OCI-LY7 (cell line): ENCODE measurements at places on chromosomes 6 and 20. TPM values are rescaled to one million over a fixed set of nuclear protein-coding genes. Genes with fewer than 3 reads are reported as not detected.

Gene TEAD3
- total RNA-seq = not detected in 2 replicates

Gene CCR6
- 0.10 TPM in 1 of 2 replicates, not detected in the other for total RNA-seq

Gene ANKEF1
- total RNA-seq = 4.7 and 6.4 TPM in 2 replicates

Gene RAB44
- not detected in 2 replicates for total RNA-seq

Gene ZNF311
- total RNA-seq = not detected in 2 replicates

Gene TBXT
- 4.2 and 5.3 TPM in 2 replicates for total RNA-seq

Gene CSNK2A1
- total RNA-seq = 164 and 174 TPM in 2 replicates

GRCh38 chr20:48619126-48620101, 208.4 kb downstream of the PREX1 start:
- no peak for DNase-seq

DNA sequence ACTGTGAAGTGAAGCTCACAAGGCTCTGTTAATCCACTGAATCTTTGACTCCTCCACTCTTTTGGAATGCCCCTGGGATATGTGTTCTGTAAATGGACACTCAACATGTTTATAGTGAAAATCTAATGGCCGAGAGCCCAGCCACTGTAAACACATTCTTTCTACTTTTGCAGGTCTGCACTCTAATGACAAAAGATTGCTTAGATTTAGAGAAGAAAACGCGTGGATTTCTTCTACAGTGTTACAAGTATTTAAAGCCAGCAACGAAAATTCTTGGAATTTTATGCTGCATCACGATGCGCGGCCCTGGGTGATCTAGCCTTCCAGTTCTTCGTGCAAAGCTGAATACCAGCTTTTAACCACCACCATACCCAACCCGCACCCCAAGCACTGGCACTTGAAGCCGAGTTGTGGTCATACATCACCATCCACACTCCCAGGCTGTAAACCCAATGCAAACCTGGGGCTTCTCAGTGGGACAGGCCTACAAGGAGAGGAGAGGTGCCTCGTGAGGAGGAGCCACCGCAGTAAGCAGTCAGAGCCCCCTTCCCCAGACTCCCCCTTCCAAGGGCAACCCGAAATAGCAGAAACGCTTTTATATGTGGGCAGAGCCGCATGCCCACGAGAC, 3.7 kb upstream of the FOXO3 start:
- DNase-seq = no peak

DNA sequence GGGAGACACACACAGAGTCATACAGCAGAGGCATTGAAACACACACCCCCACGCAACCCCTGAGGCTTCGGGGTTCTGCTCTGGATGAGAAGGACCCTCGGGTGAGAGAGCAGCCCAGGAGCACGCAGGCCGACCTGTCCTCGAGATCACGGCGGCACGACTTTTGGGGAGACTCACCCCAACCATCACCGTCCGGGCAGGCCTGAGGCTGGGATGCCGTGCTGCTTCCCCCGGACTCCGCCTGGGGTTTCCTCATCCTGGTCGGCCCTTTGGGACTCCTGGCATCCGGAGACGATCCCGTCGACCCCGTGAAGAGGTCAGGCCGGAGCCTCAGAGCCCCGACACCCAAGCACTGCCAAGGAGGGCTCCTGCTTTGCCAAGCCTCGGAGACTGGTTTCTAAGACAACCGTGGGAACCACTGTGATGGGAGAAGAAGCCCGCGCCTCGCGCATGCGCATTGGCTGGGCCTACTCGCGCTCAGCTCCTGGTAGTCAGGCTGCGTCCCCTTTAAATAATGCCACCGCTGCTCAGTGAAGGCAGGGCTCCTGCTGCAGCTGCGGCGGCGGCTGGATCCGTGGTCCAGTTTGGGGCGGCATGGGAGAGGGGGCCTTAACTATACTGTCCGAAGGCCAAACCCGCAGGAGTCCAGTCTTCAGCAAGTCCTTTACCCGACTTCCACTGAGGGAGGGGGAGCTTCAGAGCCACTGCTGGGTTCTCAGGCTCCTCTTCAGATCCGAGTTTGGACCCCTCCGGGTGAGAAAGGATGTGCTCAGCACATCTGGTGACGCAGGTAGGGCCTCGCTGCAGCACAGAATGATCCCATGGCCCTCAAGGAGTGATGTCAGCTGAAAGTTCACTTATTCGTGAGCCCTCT, 171.4 kb upstream of the ZNF337 start:
- no peak for DNase-seq

GRCh38 chr6:127341471-127342202, 1.8 kb downstream of the ECHDC1 start:
- peak; percentile 55 for DNase-seq

- no peak for DNase-seq
These were observed 132.9 kb downstream of the JPH2 start for GRCh38 chr20:44054118-44054517.

DNA sequence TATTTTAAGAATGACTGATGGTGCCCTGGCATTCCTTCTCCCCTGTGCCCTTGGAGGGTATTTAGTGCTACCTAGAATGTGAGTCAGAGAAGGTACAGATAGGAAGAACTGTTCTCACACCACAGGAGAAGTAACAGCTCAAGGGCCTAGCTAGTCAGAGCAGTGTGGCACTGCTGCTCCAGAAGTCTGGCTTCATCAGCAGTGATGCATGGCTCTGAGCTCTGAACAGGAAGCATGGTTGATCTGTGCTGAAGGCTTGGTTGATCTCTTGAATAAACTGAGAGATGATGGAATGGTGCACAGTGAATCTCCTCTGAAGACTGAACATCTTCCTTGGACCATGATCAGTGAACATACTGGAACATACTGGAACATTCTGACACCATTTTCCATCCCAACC, 425.3 kb upstream of the SLC35B3 start:
- DNase-seq = peak; percentile 7

DNA sequence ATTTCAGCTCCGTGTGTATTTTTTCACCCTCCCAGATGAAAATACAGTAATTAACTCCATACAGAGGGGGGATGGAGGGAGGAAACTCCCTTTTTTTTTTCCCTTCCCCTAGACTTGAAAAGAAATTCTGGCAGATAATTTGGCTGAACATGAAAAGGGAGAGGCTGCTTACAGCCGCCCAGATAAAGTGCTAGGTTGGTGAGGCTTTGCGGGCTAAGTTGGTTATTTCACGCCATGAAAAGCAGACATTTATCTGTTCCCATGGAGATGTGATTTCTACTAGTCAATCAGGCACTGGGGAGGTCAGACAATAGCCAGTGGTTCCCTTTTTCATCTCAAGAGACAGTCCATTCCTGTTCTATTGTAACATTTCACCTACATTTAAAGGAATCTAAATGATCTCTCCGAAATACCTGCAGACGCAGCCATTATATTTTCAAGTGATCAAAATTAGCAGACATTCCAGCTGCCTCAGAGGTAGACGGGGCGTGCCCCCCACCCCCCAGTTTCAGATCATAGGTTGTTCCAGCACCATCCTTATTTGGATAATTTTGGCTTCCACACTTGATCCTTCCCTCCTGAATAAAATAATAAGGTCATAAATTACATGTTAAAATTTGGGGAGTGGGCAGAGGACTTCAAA, 143.9 kb upstream of the ZNF217 start:
- no peak for DNase-seq

DNA sequence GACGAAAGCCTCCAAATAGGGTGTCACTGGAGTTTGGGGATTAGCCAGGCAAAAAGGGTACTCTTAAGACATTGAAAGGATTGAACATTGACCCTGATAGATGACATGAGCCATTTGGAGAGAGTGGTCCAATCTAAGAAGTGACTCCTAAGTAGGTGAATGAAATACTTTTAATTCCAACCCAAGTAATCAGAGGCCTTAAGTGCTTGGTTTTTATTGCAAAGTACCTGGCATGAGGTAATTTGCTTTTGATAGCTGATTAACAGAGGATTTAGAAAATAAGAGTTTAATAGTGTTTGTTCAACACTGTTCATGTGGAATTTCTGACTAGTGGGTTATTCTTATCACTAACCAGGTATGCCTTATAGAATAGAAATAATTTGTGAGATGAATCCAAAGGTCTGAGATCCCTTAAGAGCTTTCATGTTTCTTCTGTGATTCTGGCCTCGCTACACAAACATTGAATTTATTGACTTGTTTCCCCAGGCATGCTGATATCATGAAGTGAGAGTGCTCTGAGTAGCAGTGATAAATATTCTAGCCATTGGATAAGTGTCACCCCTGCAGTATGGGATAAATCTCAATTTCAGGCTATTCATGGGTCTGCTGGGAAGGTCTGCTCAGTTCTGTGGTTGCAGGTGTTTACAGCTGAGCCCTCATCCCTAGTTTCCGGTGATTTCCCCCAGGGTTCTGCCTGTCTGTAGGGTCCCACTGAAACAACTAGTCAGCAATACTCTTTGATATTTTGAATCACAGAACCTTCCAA, 6.5 kb downstream of the NCOA7 start:
- peak; percentile 48 for DNase-seq

DNA sequence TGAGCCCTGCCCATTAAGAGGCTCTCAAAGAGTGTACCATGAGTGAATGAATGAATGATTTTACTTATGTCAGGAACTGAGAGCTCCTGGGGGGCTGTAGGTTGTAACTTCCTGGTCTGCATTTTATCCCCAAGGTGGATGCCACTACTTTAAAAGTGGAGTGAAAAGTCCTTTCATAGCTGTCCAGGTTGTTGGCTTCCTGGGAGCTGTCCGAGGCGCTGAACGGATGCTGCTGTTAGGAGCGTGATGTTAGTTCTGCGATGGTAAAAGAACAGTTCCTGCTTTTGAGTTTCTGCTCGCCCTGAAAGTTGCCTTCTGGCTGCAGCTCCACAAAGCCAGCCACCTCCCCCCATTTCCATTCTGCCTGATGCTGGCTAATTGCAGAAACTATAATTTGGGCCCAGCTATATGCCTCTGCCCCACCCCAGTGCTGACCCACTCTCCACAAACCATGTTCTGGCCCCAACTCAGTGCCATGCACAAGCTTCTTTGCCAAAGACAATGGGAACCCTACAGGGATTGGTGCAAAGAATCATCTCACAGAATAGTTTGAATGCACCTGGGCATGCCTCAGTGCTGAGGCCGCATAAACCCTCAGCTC, 330.9 kb upstream of the CDH4 start:
- DNase-seq = no peak

DNA sequence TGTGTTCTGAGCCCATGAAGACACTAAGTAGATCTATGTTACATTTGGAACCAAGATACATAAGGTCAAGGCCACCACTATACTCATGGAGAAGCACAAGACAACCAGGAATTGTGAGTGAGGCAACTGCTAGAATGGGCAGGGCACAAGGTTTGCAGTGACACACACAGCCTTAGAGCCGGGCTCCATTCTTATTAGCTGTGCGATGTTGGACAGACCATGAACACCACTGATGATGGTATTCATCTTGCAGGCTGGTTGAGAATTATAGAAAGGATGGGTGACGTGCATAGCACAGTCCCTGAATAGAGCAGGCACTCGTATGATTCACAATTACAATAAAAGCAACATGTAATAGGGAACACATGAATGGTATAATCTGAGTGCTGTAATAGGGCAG, 172.4 kb downstream of the GJA10 start:
- DNase-seq = no peak

DNA sequence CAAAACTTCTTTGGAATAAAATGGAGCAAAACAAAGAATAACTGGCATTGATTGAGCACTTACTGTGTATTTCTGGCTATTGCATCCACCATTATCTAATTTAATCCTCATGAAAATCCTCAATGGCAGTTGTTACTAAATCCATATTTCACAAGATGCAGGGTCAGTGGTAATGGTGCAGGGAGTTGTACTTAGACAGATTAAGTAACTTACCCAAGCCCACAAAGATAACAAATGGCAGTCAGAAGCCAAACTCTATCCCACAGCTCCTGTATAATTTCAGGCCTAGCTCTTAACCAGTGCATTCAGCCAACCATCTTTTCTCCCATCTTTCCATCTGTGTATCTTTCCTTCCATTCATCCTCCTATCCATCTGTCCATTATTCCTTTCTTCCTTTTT, 29.3 kb upstream of the SSTR4 start:
- no peak for DNase-seq

DNA sequence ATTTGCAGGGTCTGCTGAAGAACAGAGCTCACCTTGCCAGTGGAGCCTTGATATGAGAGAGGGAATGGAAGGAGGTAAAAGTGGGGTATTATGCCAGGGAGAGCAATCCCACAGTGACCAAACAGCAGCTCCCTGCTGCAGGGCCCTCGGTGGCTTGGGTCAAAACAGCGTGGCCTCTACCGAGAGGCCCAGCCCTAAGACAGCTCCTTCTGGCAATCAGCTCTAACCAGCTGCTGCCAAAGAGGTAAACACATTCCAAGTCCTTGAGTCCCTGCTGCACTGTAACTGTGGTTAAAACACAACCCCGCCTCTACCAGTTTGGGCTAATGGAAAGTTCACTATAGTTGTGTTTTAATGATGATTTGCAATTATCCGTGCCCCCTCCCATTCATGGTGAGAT, 1.4 kb upstream of the DAAM2 start:
- DNase-seq = no peak

DNA sequence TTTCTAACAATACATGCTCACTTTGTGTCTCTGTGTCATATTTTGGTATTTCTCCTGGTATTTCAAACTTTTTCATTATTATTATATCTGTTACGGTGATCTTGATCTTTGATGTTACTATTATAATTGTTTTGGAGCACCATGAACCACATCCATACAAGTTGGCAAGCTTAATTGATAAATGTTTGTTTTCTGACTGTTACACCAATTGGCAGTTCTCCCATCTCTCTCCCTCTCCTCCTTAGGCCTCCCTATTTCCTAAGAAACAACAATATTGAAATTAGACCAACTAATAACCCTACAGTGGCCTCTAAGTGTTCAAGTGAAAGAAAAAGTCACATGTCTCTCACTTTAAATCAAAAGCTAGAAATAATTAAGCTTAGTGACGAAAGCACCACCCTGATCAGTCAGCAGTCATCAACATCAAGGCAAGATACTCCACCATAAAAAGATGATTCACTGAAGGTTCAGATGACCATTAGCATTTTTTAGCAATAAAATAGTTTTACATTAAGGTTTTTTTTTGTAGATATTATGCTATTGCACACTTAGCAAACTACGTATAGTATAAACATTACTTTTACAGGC, 61.5 kb downstream of the IBTK start:
- DNase-seq = no peak

DNA sequence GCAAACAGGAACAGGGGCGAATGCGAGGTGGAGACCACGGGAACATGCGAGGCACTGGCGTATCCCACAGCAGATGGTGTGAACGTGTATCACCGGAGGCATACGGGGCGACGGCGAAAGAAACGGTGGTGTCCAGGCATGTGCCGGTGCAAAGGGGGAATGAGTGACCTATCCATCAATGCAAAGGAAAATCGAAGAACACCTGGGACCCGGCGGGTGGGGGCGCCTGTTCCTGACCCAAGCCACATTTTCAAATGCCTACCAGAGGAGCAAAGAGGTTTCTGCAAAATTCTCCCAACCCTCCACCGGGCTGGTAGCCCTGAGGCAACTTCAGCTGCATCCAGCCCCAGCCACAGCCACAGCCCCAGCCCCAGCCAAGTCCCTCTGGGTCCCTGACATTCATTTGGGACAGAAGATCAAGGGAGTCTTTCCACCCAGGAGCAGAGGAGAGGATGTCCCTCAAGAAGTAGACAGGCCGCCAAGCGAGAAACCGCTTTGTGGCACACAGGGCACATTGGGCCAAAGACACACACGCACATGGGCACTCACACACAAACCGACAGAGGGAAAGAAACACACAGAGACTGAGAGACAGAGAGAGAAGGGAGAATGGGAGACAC, 164.0 kb upstream of the ZNF337 start:
- DNase-seq = no peak

- no peak for DNase-seq
These were observed 130.5 kb downstream of the HFE start for GRCh38 chr6:26217714-26218075.

GRCh38 chr20:38888059-38888831, 38.0 kb upstream of the FAM83D start:
- no peak for DNase-seq

GRCh38 chr20:36043892-36044515, 75.6 kb downstream of the CNBD2 start:
- DNase-seq = no peak
